ENCODE measurements at places on chromosomes 12 and 14.

DNA sequence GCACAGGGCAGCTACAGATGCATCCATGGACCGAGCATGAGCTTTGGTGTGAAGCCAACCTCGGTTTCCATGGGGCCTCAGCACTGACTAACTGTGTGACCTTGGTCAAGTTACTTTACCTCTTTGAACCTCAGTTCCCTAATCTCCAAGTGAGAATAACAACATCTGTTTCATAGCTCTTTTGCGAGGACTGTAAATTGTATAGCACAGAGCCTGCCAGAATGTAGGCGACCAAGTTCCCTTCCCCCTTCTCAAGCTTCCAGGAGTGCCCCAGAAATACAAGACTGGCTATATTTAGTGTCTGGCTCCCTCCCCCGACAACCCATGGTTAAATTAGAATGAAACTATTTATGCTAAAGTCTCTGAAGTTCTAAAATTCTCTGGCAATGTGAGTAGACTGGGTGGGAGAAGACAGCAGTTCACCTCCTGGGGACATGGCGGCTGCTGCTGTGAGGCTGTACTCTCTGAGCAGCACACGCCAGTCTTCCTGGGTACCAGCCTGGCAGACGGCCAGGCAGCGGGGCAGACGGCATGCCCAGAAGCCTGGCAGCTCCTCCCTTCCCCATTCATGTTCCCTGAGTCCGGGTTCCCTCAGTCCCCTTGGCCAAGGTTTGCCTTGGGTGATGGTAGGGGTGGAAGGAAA is 22.0 kb upstream of the TMED10 start:
- no peak for DNase-seq

- peak; percentile 67 for DNase-seq
These were observed 96.0 kb upstream of the SLC38A4 start for GRCh38 chr12:46921764-46922133.

DNA sequence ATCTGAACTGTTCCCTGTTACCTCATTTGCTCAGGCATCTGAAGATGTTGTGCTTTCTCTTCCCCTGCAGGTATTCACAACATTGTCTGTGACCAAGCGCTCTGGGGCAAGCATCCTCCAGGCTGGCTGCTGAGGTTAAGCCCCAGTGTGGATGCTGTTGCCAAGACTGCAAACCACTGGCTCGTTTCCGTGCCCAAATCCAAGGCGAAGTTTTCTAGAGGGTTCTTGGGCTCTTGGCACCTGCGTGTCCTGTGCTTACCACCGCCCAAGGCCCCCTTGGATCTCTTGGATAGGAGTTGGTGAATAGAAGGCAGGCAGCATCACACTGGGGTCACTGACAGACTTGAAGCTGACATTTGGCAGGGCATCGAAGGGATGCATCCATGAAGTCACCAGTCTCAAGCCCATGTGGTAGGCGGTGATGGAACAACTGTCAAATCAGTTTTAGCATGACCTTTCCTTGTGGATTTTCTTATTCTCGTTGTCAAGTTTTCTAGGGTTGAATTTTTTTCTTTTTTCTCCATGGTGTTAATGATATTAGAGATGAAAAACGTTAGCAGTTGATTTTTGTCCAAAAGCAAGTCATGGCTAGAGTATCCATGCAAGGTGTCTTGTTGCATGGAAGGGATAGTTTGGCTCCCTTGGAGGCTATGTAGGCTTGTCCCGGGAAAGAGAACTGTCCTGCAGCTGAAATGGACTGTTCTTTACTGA is 44.9 kb downstream of the EID3 start:
- no peak for DNase-seq

DNA sequence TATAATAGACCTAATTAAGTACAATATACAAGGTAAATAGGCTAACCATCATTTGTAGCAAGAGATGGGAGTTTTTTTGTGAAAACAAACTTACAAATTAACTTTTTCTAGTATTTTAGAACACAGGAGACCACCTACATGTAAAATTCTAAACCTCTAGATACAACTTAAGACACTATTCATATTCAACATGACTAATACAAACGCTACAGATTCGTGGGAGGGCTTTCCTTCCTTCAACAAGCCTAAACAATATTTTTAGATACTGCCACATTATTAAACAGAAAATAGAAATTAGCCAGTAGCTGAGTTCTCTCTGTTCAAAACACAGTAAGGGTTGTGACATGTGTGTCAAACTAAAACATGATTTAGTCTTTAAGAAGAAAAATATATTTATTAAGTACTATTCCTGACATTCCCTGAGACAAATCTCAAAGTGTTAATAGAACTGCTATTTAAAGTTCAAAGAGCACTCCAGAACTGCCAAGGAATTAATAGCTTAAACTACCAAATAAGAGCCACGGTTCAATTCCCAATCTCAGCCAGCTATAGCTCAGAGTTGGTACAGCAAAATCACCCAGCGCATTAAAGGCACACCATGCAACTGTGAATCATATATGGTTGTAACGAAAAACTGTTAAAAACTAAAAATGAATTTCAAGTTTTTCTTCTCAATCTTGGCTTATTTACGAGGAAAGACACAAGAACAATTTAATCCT is 10.7 kb downstream of the MED13L start:
- DNase-seq: no peak

DNA sequence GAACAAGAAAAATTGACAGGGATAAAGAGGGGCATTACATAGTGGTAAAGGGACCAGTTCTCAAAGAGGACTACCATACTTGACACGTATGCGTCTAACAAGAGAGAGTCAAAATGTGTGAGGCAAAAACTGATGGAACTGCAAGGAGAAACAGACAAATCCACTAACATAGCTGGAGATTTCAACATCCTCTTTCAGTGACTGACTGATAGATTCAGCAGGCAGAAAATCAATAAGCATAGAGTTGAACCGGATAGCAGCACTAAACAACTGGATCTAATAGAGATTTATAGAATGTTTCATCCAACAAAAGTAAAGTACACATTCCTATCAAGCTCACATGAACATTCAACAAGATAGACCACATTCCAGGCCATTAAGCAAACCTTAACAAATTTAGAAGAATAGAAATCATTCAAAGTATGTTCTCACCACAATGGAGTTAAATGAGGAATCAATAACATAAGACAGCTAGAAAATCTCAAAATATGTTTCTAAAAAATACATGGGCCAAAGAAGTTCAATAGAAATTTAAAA is 16.1 kb upstream of the CRACR2A start:
- no peak for DNase-seq

DNA sequence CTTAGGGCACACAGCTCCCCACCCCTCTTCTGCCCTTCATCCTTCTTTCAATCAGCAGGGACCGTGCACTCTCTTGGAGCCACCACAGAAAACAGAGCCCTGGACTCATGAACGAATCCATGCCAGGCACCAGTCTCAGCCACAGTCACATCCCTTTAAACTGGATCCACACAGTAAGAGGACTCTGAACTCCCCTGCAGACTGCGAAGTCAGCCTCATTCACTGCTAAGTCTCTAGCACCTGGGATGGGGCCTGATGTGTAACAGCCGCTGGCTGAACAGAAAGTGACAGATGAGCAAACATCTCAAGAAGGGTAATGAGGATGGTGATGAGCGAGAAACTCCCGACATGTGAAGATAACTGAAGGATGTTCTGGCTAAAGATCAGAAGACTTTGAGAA is 45.8 kb upstream of the IQSEC3 start:
- no peak for DNase-seq

GRCh38 chr14:74858022-74858421 is 17.9 kb downstream of the PROX2 start:
- DNase-seq: no peak

All from BJ (cell line).